CD4-positive, alpha-beta T cell treated with Interleukin-15 for 4 hours (primary cell): ENCODE measurements at places on chromosomes 16 and 17.

DNA sequence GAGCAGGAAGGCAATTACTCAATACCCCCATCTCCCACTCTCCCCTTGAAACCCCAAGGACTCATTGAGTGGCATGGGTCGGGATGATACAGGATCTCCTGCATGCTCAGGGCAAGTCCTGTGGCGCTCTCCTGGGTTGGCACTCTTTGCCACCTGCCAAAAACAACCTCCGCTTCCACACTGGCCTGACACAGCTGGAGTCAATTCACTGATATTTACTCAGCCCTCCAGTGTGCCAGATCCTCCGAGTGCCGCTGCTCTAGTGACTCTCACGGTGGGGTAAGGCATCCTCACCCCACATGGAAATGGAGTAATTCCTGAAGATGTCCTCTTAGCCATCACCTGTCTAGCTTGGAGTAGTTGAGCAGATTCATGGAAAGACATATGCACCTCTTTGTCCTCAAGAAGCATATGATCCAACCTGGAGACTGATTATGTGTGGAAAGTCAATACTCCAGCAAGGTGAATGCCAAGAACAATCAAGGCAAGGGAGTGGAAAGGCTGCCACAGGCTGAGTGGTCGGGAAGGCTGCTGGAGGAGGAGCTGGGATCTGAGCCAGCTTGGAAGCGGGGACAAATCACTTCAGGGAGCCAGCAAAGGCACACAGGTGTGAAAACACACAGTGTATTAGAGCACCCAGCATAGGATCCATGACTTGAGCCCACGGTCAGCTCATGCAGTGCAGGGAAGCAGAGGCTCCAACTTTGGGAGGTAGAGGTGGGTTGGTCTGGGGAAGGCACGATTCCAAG lies 12.6 kb upstream of the GOSR2 start:
- DNase-seq, result no peak

- no peak for DNase-seq
Observed at GRCh38 chr17:1829216-1829591, 498 bp downstream of the SMYD4 start.

GRCh38 chr17:51685287-51685909 lies 425.1 kb downstream of the UTP18 start:
- no peak for DNase-seq

- no peak for DNase-seq
Observed at GRCh38 chr17:20009052-20009301, 182 bp upstream of the SPECC1 start.

DNA sequence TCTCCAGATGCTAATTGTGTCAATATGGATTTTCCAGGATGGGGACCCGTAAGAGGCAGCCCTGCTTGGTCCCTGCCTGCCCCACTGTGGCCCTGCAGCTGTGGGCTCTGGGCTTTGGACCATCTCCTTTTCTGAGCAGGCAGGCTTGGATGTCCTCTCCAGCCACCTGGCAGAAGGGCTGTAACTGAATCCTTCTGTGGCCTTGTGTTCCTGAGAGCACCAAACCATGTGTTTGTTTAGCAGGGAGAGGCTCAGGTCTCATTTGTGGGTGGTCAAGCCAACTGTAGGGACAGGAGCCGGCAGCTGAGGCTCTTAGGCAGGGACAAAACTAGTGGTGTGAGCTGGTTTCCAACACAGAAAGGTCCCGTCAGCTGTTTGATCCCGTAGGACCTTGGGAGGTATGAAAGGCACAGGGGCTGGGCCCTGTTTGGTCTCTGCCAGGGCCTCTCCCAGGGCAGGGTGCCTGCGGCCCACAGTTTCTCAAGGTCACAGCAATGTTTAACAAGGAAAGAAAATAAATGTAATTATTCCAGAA lies 18.5 kb downstream of the SEC14L5 start:
- DNase-seq, result no peak

- no peak for DNase-seq
Observed at GRCh38 chr17:4506892-4507291, 8.2 kb downstream of the SPNS2 start.

GRCh38 chr16:84548971-84549844 lies 44.7 kb upstream of the MEAK7 start:
- peak; percentile 64 for DNase-seq

GRCh38 chr17:81498953-81499600 lies 13.5 kb downstream of the ACTG1 start:
- DNase-seq, result no peak

GRCh38 chr16:9054460-9054859 lies 37.0 kb upstream of the HAPSTR1 start:
- DNase-seq, result no peak

DNA sequence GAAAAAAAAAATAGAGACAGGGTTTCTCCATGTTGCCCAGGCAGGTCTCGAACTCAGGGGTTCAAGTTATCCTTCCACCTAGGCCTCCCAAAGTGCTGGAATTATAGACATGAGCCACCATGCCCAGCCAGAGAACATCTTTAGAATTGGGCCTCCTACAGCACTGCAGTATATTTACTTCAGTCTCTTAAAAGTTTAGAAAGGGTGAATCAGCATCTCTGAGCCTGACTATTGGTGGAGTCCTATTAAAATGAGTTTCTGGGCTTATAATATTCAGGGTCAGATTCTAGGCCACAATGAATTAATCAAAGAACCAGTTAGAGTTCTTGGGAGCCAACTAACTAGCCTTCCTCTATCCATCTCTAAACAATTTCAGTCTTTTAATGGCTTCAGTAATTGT lies 22.8 kb downstream of the TADA2A start:
- no peak for DNase-seq

DNA sequence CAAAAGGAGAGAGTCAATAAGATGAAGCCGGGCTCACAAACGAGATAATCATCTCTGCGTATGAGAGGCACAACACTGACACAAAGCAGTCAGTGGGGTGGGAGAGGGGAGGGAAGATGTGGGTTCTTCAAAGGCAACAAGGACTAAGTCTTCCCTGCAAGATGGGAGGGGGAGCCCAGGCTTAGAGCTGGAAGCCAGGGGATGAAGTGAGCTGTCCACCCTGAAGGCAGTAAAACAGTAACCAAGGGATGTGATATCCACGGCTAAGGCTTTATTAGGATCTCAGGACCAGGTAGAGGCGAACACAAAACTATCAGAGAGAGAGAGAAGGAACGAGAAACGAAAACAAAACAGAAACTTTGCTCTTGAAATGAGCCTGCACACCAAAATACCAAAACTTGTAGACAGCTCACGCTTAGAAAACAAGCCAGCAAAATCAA lies 115.9 kb downstream of the DYNLRB2 start:
- peak; percentile 42 for DNase-seq

DNA sequence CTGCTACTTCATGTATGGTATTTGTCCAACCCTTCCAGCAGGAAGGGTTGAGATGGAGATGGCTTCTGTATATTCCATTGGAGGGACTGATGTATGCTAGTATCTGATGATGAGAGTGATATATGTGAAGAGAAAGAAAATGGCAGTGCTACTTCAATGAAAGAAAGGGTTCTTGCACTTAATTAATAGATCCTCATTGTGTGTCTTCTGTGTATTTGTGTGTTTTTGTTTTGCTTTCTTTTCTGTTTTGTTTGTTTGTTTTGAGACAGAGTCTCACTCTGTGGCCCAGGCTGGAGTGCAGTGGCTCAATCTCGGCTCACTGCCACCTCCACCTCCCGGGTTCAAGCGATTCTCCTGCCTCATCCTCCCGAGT lies 61.2 kb upstream of the CRYM start:
- DNase-seq, result no peak

DNA sequence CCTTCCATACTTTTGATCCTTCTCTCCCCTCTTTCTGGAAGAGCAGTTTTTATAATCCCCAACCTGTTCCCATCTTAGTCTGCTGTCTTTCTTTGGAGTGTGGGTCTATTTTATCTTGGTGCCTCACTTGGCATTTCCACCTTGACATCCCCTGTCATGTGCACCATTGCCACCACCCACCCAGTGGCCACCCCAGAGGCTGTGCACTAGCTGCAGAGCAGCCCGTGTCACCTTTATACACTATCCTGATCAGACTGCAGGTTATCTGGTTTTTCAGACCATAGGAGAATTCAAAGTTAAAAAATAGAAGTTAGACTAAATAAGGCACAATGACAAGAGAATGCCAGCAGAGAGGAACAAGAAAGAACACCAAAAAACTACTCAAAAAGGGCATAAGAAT lies 43.8 kb downstream of the TANGO6 start:
- DNase-seq, result no peak

DNA sequence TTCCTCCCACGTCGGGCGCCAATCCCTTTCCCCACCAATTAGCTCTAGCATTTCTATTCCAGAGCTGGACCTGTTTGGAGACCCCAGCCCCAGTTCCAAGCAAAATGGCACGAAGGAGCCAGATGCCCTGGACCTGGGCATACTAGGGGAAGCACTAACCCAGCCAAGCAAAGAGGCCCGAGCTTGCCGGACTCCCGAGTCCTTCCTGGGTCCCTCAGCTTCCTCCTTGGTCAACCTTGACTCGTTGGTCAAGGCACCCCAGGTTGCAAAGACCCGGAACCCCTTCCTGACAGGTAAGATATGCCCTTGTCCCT lies 5.6 kb upstream of the SPATA20 start:
- DNase-seq, result no peak
